ENCODE measurements at places on chromosomes 4 and X. TPM values are rescaled to one million over a fixed set of nuclear protein-coding genes. Genes with fewer than 3 reads are reported as not detected.
A peak's percentile ranks its signal among the peaks of the same experiment; 100 is the strongest.

ZNF674 gene
- 9.3 TPM for total RNA-seq

PDLIM3 gene
- 262 TPM for total RNA-seq

TLR10 gene
- total RNA-seq = not detected

SLC6A8 gene
- total RNA-seq = 8.0 TPM

GAGE12J gene
- total RNA-seq = not detected

MTHFD2L gene
- total RNA-seq = 30.8 TPM

RASGEF1B gene
- 4.3 TPM for total RNA-seq

CLNK gene
- total RNA-seq = not detected

PRPS2 gene
- 31.7 TPM for total RNA-seq

LRCH2 gene
- total RNA-seq = 4.6 TPM

DNA sequence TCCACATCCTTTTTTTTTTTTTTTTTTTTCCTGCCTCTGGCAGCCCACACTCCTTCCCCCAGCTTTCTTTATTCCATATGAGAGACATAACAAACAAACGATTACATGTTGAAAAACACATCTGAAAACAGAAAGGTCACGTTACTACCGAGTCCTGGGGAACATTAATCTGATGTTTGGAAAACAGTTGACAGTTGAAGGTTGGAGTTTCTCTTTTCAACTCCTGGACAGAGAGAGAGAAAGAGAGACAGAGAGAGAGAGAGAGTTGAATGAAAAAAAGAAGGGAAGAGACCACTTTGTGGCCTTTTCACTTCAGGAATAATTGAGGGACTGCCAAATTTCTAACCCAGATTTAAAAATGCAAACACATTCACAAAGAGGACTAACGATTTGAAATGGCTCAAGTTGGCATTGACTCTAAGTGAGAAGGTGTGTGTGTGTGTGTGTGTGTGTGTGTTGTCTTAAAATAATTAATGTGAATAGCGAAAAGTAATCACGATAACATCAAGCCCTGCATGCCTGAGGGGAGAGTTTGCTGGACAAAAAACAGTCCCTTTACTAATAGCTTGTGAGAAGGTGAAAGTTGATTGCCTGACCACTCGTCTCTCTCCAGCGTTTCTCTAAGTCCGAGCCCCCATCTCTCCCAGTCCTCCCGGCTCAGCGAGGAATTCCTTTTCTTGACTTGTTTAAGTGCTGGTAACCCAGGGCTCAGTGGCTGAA lies 67.3 kb downstream of the FBXO8 start:
- no peak for DNase-seq
- peaks cover 44% of the 10 kb centered on the region for H3K27me3 ChIP-seq
- peaks cover 33% of the 10 kb centered on the region for H3K4me1 ChIP-seq
- no peak overlapping the region for H3K27ac ChIP-seq
- no peak overlapping the region for H3K4me3 ChIP-seq
- H3K36me3 ChIP-seq = no peaks in the 10 kb centered on the region

GRCh38 chr4:40601641-40602040 lies 28.0 kb downstream of the RBM47 start:
- DNase-seq = no peak
- H3K27me3 ChIP-seq = no peaks in the 10 kb centered on the region
- no peak overlapping the region for H3K4me3 ChIP-seq
- H3K27ac ChIP-seq = no peak overlapping the region

DNA sequence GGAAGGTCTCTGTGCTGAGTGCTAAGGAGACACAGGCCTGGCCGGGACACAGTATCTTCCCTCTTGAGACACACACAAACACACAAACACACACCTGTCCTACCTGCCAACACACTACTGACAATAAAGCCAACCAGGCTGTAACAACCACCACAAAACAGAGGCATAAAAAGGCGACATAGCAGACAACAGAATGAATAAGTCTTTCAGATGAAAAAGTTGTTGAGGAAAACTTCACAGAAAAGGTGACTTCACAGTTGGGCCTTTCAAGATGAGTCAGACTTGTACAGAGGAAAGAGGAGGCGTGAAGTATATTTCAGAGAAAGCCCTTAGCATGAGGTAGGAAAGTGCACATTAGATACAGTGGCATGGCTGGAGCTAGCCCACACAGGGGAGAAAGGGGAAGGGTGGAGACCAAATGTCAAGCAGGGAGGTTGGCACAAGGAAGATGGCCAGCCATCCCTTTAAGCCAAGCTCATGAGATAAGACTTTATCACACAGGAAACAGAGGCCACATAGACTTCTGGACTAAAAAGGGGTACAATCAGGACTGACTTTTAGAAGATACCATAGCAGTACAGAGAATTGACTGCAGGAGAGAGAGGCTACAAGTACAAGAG lies 54.0 kb downstream of the SLC9A7 start:
- no peaks in the 10 kb centered on the region for H3K27me3 ChIP-seq
- H3K4me1 ChIP-seq = peaks cover 3% of the 10 kb centered on the region
- no peak for DNase-seq
- no peak overlapping the region for H3K27ac ChIP-seq

DNA sequence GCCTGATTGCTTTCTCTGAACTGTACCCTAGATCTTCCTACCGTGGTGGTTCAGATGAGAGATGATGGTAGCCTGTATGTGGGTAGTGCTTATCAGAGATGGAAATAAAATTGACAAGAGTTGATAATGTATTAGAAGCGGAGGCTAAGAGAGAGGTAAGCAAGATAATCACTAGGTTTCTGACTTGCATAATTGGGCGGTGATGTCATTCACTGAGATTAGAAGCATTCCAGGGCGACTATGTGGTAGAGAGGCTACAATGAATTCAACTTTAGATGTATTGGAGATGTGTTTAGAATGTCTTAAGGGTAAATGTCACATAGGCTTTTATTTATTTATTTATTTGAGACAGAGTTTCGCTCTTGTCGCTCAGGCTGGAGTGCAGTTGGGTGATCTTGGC lies 415 bp upstream of the TENM3 start:
- no peaks in the 10 kb centered on the region for H3K36me3 ChIP-seq
- H3K27me3 ChIP-seq = no peaks in the 10 kb centered on the region
- H3K4me3 ChIP-seq = no peak overlapping the region
- H3K27ac ChIP-seq = no peak overlapping the region
- DNase-seq = no peak

- H3K27ac ChIP-seq = no peak overlapping the region
- H3K4me1 ChIP-seq = no peaks in the 10 kb centered on the region
- no peak for DNase-seq
- no peak overlapping the region for H3K4me3 ChIP-seq
- no peaks in the 10 kb centered on the region for H3K27me3 ChIP-seq
Measured at GRCh38 chr4:18981234-18981615, 959.7 kb upstream of the LCORL start.

- H3K4me3 ChIP-seq = no peak overlapping the region
- H3K27ac ChIP-seq = peak overlapping the region; percentile 12
- peak; percentile 10 for DNase-seq
- no peaks in the 10 kb centered on the region for H3K36me3 ChIP-seq
- H3K4me1 ChIP-seq = peaks cover 10% of the 10 kb centered on the region
Measured at GRCh38 chr4:88320780-88321373, 36.5 kb upstream of the PPM1K start.

DNA sequence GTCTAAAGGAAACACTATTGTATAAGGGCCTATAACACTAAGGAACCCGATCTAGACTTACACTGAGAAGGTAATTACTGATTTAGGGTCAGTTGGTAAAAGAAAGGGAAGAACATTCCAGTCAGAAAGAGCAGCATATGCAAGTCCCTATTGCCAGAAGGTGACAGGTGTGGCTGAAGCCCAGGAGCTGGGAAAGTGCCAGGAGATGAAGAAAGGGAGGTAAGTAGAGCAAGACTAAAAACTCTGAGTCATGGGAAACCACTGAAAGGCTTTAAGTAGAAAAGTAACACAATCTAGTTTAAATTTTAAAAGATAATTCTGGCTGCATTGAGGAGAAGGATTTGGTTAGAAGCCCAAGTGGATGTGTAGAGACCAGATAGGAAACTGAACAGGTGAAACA lies 77.7 kb upstream of the INTU start:
- peak; percentile 70 for DNase-seq
- no peak overlapping the region for H3K27ac ChIP-seq
- H3K36me3 ChIP-seq = no peaks in the 10 kb centered on the region
- peaks cover 2% of the 10 kb centered on the region for H3K4me1 ChIP-seq
- no peak overlapping the region for H3K4me3 ChIP-seq

GRCh38 chr4:136329042-136329662 lies 1203.1 kb downstream of the PCDH18 start:
- no peak for DNase-seq
- no peaks in the 10 kb centered on the region for H3K4me1 ChIP-seq
- no peak overlapping the region for H3K27ac ChIP-seq
- H3K36me3 ChIP-seq = no peaks in the 10 kb centered on the region
- H3K27me3 ChIP-seq = no peaks in the 10 kb centered on the region
- H3K4me3 ChIP-seq = no peak overlapping the region

DNA sequence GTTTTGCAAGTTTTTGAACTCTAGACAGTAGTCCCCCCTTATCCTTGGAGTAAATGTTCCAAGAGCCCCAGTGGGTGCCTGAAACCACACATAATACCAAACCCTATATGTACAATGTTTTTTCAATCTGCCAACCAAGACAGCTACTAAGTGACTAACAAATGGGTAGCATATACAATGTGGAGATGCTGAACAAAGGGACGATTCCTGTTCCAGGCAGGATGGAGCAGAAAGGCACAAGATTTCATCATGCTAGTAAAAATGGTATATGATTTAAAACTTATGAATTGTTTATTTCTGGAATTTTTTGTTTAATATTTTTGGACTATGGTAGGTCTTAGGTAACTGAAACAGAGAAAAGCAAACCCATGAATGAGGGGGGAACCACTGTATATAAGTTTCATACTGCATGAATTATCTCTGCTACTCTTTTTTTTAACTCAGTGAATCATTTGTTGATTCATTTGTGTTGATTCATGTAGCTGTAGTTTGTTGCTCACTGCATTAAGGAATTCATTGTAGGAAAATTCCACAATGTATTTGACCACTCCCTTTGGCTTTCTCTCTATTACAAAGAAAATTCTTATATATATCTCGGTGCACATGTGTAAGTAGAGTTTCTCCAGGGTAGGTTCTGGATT lies 21.9 kb upstream of the ANXA3 start:
- H3K36me3 ChIP-seq = no peaks in the 10 kb centered on the region
- DNase-seq = no peak
- H3K27ac ChIP-seq = no peak overlapping the region

DNA sequence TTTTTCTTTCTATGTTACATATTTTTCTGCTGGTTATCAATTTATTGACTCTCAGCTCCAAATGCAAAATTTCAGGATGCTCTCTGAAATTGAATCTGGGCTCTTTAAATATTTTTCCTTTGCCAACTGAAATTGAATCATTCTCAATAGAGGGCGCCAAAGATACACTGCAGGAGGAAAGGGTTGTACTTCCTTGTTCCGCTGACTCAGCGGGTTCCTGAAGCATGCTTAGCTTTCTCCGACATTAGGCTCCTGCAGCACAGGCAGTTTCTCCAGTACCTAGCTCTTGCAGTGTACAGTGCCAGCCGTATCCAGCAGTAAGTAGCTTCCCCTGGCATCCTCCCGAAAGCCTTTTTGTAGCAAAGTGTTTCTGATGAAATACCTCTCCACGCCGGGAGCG lies 28.8 kb upstream of the CFAP47 start:
- H3K27ac ChIP-seq = no peak overlapping the region
- peak; percentile 56 for DNase-seq

DNA sequence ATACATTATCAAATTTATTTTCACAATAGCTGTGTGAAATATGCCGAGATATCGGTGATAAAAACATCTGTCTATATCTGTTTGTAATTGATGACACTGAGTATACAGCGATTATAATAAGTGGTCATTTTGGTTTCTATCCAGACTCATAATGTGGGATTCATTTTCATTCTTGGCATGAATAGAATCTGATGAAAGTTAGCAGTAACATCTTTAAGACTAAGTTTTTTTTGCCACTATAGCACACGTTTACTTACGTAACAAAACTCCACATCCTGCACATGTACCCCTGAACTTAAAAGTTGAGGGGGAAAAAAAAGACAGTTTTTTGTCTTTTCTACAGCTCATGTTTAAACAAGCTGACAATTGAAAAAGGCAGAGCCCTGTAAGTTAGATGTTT lies 86.4 kb downstream of the PPA2 start:
- no peaks in the 10 kb centered on the region for H3K4me1 ChIP-seq
- H3K36me3 ChIP-seq = peaks cover 9% of the 10 kb centered on the region
- H3K4me3 ChIP-seq = no peak overlapping the region
- no peak overlapping the region for H3K27ac ChIP-seq

GRCh38 chr4:20192736-20193135 lies 59.0 kb upstream of the SLIT2 start:
- H3K27me3 ChIP-seq = no peaks in the 10 kb centered on the region
- H3K4me3 ChIP-seq = no peak overlapping the region
- DNase-seq = no peak
- H3K4me1 ChIP-seq = no peaks in the 10 kb centered on the region
- no peak overlapping the region for H3K27ac ChIP-seq

GRCh38 chrX:115437841-115438595 lies 123.0 kb upstream of the PLS3 start:
- H3K36me3 ChIP-seq = no peaks in the 10 kb centered on the region
- H3K27me3 ChIP-seq = no peaks in the 10 kb centered on the region
- no peak overlapping the region for H3K27ac ChIP-seq
- H3K4me3 ChIP-seq = no peak overlapping the region
- DNase-seq = no peak

- no peaks in the 10 kb centered on the region for H3K27me3 ChIP-seq
- no peak overlapping the region for H3K4me3 ChIP-seq
- H3K27ac ChIP-seq = no peak overlapping the region
Measured at GRCh38 chr4:183321516-183321915, 710 bp downstream of the CLDN24 start.

DNA sequence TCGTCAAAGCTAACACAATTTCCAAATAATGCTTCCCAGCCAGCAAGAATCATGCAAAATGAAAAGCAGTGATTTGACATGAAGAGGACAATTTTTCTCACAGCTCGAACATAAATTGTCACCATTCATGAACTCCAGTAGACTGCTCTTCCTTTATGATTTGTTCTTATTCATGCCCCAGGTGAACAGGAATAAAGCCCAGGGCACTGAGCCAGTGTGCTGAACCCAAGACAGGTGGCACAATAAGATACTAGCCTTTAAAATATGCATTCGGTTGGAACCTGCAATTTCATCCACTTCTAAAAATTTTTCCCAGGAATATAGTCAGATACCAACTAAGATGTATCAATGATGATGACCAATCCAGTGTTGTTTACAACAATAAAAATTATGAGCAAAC lies 139.7 kb downstream of the PRSS12 start:
- no peak overlapping the region for H3K4me3 ChIP-seq
- no peaks in the 10 kb centered on the region for H3K27me3 ChIP-seq
- H3K27ac ChIP-seq = no peak overlapping the region
- H3K4me1 ChIP-seq = no peaks in the 10 kb centered on the region

- no peaks in the 10 kb centered on the region for H3K4me1 ChIP-seq
- DNase-seq = peak; percentile 25
- H3K36me3 ChIP-seq = no peaks in the 10 kb centered on the region
- H3K4me3 ChIP-seq = peak overlapping the region; percentile 42
Measured at GRCh38 chrX:41923978-41924683, 777 bp upstream of the CASK start.

GRCh38 chrX:110287605-110288004 lies 30.3 kb downstream of the AMMECR1 start:
- H3K27me3 ChIP-seq = no peaks in the 10 kb centered on the region
- no peaks in the 10 kb centered on the region for H3K36me3 ChIP-seq
- no peak overlapping the region for H3K27ac ChIP-seq
- no peak for DNase-seq
